ENCODE measurements at places on chromosomes 12 and 14.

DNA sequence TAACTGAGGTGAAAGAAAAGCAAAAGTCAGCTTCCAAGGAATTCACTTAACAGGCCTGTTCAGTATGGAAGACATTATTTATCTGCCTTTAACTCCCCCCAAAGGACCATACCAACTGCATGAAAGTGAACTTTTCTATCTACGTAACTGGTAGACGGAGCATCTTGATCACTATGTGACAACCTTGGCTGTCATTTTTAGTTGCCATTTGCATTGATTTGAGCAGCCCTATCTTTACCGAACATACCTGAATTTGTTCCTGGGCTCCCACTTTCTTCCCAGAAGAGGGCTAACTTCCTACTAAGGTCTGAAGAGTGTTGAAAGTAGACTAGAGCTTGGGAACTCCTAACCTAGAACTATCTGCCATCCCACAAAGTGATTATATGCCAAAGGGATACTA lies 9.4 kb downstream of the SRSF9 start:
- DNase-seq, result no peak

- DNase-seq, result no peak
Measured at GRCh38 chr14:28373721-28374120, 392.9 kb upstream of the FOXG1 start.

DNA sequence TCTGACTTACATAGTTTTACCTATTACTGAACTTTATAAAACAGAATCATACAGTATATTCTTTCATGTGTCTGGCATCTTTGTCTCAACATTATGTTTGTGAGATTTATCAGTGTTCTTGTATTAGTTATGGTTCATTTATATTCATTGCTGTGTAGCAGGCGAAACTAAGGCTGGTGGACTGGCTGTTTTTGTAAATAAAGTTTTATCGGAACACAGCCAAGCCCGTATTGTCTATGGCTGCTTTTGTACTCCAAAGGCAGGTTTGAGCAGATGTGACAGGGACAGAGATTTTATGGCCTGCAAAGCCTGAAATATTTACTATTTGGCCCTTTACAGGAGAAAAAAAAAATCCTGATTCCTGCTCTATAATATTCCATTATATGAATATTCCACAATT lies 405.8 kb upstream of the RGS6 start:
- no peak for DNase-seq

- peak; percentile 24 for DNase-seq
Measured at GRCh38 chr12:123151457-123152454, 866 bp upstream of the PITPNM2 start.

DNA sequence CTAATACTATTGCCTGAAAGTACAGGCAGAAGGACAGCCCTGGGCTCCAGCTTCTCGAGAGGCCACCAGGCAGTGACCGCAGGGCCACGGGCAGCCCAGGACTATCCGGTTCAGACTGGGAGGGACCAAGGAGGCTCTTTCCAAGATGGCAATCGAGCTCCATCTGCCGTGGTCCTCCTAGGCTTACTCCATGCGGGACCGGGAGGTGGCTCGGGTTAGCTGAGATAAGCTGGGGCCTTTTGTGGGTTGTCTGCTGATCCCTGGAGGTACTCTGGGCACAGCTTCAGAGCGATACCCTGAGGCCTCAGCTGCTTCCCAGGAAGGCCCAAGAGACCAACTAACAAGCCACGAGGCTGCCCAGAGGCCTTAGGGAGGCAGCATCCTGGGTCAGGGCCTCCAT lies 33.1 kb downstream of the SNRNP35 start:
- DNase-seq, result no peak

DNA sequence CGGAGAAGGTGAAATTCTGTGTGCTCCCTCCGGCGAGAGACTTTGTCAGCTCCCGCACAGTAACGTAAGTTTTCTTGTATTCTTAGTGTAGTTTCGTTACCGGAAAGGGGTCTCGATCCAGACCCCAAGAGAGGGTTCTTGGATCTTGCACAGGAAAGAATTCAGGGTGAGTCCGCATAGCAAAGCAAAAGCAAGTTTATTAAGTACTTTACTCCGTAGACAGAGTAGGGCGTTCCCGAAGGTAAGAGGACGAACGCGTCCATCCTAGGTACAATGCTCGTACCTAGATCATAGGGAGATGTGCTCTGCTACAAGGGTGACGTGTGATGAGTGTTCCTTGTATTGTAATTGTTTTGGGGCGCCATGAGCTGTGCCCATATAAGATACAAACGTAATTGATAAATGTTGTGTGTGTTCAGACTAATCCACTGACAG lies 293 bp downstream of the IFI27L1 start:
- no peak for DNase-seq

DNA sequence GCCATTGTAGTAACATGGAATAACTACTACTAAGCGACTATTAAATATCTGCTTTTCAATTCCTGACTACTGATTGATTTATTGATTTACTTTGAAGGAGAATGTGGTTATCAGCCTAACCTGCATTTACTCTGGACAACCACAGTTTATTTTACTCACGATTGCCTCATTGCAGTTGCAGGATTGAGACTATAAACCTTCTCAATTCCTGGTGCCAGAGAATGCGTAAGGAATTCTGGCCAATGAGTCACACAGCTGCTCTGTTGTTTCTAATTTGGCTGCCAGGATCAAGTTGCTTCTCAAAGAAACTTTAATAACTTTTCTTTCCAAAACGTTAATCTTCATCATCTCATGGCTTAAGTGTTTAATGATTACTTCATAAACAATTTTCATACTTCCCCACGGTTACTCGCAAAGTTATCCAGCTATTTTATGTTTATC lies 13.1 kb upstream of the TMTC1 start:
- peak; percentile 77 for DNase-seq

DNA sequence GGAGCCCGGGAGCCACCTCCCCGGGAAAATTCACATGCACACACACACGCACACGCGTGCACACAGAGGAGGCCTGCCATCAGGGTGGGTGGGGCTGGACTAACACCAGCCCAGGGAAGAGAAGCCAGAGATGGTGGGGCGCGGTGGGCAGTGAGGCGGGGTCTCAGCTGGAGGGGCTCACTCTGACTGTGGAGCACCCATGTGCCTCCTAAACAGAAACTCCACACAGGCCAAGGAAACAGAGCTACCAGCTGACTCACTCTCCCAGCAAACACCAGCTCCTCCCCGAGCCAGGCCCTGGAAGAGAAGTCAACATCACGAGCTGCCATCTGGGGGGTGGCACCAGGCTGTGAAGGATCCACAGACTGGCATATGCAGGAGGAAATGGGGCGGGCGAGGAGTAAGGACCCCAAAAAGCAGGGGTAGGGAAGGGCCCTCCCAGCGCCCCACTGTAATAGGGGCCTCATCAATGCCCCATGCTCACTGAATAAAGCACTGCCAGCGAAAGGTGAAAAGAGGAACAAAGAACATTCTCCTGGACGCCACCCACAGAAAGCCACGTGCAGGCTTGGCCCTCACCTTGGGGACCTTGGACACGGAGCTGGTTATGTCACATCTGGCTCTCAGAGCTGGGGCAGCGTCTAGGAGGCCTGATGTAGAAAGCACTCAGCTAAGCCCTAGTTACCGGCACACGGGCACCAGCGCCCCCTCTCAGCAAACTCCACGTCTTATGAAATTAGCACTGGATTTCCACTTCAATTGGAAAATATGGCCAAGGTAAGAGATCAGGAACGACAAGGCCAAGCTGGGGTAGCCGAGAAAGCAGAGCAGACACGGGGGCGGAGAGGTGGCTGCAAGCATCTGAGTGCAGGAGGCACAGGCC lies 8.4 kb upstream of the INF2 start:
- peak; percentile 86 for DNase-seq

- no peak for DNase-seq
Measured at GRCh38 chr14:88044776-88045446, 40.0 kb downstream of the GPR65 start.

- no peak for DNase-seq
Measured at GRCh38 chr14:51277753-51278415, 37.8 kb downstream of the TMX1 start.

DNA sequence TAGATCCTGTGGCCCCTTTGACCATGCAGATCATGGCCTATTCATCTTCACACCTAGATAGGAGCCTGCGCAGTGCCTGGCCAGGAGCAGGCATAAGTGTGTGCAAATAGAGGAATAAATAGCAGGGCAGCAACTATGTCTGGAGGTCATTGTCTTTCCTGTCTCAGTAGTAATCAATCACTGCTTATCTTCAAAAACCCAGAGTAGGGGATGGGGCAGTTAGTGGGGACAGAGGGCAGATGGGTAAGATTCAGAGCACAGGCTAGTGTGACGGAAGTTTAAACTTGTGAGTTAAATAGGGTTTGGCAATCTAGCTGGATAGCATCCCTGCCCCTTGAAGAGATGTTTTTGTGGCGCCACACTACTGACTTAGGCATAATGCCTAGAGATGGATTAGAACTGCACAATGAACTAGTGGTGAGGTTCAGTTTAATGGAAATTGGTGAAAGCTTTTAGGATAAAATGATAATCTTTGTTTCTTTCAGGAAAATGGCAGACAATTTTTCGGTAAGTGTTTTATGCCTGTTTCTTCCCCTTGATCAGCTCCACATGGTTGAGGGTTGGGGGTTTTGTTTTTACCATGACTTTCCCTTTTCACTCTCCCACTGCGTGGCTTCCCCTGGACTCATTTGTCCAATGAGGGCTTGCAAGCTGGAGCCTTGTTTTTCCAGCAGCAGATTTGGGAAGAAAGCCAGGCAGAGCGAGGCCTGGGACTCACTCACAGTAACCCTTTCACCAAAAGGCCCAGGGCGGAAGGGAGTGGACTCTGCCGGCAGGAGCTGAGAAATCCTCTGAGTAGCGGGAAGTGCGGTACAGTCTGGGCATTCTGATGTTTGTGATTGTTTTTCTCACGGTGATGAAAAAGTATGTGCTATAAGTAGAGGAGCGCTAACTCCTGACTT lies 8.1 kb downstream of the LGALS3 start:
- DNase-seq, result peak; percentile 87

GRCh38 chr12:101777485-101777884 lies 38.2 kb upstream of the SYCP3 start:
- DNase-seq, result no peak

- DNase-seq, result no peak
Measured at GRCh38 chr12:48862760-48863159, 2.9 kb downstream of the RND1 start.

- DNase-seq, result no peak
Measured at GRCh38 chr14:105150368-105151083, 18.1 kb downstream of the JAG2 start.

- DNase-seq, result no peak
Measured at GRCh38 chr12:88505696-88506095, 74.6 kb downstream of the KITLG start.

DNA sequence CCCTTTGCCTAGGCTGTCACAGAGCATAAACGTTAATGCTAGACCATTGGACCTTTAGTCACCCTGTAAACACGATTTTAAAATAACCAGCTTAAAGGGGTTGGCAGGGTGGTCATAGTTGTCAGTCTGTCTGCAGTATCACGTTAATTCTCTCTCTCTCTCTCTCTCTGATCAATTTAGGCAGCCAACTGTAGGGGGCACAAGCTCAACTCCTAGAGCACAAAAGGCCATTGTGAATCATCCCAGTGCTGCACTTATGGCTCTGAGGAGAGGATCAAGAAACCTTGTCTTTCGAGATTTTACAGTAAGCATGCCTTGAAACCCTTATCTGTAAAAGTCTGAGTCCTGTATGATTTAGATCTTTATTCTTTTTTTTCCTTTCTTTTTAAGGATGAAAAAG lies 97.1 kb downstream of the SCAF11 start:
- peak; percentile 24 for DNase-seq

DNA sequence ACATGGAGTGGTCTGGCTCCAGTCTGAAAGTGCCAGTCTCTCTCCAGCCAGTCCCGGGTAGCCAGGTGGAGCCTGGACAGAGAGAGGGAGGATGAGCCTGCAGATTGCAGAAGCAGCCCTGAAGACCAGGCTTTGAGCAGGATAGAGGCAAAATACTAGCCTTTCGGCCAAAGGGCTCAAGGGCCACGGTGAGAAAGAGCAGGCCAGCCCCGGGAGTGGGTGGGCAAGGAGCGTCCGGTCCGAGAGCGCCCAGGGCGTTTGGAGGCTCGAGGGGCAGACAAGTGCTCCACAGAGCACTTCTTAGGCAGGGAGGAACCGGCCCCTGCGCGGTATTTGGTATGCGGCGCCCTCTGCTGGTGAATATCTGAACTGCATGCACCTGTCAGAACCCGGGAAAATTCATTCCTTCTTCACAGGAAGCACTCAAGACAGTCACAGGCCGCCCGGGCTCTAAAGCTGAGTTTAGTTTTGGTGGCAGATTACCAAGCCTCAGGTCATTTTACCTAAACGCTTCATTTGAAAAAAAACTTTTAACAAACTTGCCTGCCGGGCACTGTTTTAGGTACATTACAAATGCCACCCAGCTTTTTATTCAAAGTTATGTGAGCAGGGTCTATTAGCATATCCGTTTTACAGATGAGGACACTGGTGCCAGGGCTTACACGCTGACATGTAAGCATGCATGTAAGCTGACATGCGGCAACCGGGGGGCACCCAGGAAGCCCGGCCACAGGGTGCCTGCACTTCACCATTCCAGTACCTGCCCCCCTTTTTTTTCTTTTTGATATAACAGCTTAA lies 21.0 kb upstream of the PSMC1 start:
- DNase-seq, result peak; percentile 45

GRCh38 chr12:107115119-107115518 lies 21.8 kb upstream of the CRY1 start:
- no peak for DNase-seq

GRCh38 chr12:127660961-127661360 lies 606.0 kb upstream of the TMEM132C start:
- no peak for DNase-seq

DNA sequence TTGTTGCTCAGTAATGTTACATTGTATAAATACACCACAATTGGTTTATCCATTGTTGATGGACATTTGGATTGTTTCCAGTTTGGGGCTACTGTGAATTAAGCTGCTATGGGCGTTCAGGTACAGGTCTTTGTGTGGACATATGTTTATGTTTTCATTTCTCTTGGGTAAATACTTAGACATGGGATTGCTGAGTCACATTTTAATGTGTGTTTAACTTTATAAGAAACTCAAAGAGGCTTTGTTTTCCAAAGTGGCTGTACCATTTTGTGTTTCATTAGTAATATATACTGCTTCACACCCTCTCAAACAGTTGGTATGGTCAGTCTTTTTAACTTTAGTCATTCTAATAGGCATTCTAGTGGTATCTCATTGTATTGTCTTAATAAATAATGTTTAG lies 225.0 kb downstream of the SPTSSA start:
- no peak for DNase-seq

DNA sequence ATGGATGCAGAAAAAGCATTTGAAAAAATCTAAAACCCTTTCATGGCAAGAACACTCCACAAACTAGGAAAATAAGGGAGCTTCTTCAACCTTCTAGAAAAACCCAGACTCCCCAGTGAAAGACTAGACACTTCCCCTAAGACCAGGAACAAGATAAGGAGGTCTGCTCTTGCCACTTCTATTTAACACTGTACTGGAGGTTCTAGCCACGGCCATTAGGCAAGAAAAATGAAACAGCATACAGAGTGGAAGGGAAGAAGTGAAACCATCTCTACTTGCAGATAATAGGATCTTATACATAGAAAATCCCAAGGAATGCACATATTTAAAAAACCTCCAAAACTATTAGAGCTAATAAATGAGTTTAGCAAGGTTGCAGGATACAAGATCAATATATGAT lies 42.3 kb downstream of the CHGA start:
- DNase-seq, result no peak

GRCh38 chr14:94914191-94914590 lies 144.3 kb upstream of the GSC start:
- no peak for DNase-seq

- DNase-seq, result no peak
Measured at GRCh38 chr14:104048758-104049507, 36.6 kb upstream of the ASPG start.

GRCh38 chr12:103840462-103840875 lies 565 bp downstream of the NT5DC3 start:
- peak; percentile 22 for DNase-seq
